ENCODE measurements at places on chromosomes 7 and 10. TPM values are rescaled to one million over a fixed set of nuclear protein-coding genes. Genes with fewer than 3 reads are reported as not detected.

ZNF107 gene
- total RNA-seq, result 2.6 TPM

- no peak for DNase-seq
Measured at GRCh38 chr7:3094701-3095445, 51.2 kb upstream of the CARD11 start.

GRCh38 chr7:20779041-20779440, 7.6 kb downstream of the SP8 start:
- no peak for DNase-seq

- DNase-seq, result peak; percentile 75
Measured at GRCh38 chr7:32216759-32217158, 146.6 kb upstream of the PDE1C start.

PTF1A gene
- not detected for total RNA-seq

DNA sequence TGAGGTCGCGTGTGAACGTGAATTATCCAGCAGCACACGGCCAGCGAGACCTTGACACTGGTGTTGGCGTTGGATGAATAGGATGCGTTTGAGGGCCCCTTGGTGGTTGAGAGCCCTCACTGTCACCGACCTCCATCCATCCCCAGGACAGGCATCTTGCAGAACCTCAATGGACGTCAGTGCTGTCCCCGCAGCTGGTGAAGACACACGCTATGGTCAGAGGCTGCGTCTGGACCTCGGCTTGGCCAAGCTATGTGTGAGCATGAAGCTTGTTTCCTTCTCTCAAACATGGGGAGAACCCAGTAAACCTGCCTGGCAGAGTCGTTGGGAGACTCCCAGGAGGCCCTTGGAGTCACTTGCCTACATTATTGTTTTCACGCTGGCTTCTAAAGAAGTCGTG, 229.2 kb downstream of the ADARB2 start:
- no peak for DNase-seq

CRYGN gene
- not detected for total RNA-seq

HMX2 gene
- total RNA-seq, result not detected

DNA sequence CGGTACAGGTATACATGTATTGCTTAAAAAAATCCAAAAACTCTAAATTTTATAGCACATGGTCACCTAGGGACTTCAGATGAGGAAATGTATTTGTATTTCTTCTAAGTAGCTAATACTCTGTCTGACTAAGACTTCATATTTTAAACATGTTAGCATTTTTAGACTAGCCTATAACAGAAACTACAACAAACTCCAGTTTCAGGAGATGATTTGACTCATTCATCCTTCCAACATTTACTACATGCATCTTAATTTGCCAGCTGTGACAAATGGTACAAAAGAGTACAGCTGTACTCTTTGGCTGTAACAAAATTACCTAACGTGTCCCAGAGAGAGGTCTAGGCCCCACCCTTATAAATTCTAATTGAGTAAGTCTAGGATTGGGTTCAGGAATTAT, 22.2 kb downstream of the TMEM209 start:
- no peak for DNase-seq

GRCh38 chr7:84490661-84491060, 296.1 kb upstream of the SEMA3A start:
- DNase-seq, result no peak

GRCh38 chr7:147423875-147424274, 1166.7 kb upstream of the C7orf33 start:
- no peak for DNase-seq

DNA sequence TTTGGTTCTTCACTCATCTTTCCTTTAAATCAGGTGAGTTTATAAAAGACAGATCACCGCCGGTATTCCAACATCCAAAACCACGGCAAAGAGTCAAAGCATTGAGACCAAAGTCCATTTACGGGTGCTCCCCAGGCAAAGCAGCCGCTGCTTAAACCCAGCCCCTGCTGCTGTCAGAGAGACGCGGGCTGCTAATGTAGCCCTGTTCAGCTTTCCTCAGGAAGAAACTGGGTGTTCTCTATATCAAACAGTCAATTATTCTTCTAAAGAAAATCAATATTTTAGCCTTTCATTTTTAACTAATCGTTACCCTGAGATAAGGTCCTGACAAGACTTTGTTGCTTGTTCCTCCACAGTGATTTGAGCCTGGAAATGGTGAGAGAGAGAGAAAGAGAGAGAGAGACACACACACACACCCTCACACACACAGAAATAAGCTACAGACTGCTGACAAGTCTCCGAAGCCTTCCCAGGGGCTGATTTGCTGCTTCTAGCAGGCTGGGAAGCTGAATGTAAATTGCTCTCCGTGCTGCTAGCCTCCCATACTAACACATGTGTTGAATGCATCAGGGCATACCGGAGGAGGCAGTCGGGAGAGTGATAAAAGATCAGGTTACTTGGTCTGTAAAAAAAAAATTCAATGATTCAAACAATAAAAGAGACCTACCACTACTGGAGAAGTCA, 183.0 kb upstream of the ANK3 start:
- no peak for DNase-seq

DNA sequence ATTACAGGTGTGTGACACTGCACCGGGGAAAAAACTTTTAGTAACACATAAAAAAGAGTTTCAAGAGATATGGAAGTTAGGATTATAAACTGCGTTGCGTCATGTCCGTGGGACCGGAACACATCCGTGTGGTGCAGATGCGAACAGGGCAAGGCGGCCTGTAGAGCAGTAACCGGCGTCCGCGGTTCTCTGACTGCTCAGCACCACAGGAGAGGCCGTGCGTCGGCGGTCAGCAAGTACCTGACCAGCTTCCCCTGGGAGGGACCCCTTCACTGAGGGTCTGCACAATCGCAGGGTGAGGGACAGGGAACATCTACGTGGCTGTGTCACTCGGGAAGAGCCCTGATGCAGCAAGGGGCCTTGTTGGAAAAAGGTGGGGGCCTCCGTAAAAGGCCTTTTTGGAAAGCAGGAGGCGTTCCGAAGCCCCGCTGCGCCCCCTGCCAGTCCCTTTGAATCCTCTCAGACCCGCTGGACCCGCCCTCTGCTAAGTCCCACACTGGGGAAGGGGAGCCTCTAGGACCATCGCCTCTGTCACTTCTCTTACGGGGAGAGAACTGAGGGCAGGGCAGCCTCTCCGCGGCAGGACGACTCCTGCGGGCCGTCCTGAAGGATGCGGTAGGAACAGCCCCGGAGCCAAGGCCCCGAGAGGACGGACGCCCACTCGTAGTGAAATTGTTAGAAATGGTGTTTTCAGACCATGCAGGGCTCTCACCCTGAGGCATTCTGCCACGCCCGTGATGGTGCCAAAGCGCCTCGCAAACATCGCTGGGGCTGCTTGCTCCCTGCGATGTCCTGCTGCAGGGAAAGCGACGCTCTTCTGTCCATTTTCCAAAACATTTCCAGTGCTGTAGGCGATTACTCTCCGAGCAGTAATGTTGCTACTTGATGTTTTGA, 771.6 kb upstream of the COBL start:
- no peak for DNase-seq

DNA sequence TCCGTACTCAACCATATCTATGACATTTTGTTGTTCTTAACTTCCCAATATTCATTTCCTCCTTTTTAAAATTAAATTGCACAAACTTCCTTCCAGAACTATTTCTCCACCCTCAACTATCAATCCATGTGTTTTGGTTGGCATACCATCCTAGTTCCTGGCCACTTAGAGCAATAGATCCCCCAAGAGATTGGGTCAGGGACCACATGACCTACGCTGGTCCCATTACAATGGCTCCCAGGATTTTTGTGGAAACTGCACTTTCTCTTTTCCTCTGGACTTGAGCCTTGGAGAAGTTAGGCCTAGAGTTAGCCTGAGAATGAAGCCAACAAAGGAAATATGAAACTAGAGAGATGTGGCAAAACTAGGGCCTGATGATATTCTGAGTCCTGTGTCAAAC, 55.7 kb upstream of the CASD1 start:
- no peak for DNase-seq

MMD2 gene
- total RNA-seq, result not detected

DNA sequence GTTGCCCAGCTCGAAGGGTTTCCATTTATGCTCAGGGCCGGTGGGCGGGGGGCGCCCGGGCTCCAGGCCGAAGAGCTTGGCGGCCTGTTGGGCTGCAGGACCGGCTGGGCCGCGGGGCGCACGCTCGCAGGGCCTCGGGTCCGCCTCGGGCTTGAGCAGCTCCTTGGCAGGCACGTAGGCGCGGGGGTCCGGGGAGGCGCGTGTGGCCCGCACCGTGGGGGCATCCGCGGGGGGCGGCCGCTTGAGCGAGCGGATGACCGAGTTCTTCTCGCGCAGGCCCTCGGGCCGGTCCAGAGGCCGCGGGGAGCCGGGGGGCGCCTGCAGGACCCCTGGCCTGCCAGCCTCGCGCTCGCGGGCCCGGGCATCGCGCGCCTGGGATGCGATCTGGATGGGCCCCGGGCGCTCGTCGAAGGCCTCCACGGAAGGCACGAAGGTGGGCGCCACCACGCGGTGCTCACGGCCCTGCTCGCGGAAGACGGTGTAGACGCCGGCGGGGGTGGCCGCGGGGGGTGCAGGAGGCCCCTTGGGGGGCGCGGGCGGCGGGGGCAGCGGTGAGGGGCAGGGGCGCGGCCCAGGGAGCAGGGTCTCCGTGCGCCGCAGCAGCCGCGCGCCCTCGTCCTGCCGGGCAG, 35.2 kb downstream of the TNRC18 start:
- no peak for DNase-seq

DNA sequence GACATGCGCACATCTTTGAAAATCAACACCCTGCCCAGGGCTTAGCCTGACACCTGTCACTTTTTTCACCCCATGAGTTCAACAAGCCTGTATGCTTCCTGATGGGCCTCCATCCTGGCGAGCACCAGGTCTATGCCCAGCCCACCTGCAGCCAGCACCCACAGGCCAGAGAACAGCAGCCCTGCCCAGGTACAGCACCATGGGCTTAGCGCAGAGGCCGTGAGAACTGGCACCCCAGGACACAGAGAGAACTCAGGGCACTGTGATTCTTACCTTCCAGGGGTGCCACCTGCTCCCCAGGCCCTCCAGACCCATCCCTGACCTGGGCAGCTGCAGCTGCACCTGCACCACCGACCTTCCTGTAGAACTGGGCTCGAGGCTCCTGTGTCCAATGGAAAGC, 536.6 kb downstream of the TCERG1L start:
- no peak for DNase-seq

GSDME gene
- total RNA-seq, result 11.9 TPM

Data from osteocyte (in vitro differentiated cells).